ENCODE measurements at places on chromosomes 4 and X.

DNA sequence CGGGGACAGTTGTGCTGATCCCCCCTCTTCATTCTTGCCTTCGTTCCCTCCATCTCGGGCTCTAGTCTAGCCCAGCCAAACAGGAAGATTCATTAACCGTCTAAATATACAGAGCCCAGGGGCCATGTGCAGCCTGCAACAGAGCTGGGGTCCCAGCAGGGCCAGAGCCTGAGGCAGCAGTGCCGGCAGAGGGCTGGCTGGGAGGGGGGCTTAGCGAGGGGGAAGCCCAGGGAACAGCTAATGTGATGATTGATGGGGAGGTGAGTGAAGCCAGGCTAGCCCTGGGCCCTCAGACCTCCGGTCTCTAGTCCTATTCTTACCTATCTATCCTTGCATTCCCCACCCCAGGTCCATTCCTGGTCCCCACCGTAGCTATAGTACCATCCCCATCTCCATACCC is 22.3 kb downstream of the EFNB1 start:
- no peak for DNase-seq

DNA sequence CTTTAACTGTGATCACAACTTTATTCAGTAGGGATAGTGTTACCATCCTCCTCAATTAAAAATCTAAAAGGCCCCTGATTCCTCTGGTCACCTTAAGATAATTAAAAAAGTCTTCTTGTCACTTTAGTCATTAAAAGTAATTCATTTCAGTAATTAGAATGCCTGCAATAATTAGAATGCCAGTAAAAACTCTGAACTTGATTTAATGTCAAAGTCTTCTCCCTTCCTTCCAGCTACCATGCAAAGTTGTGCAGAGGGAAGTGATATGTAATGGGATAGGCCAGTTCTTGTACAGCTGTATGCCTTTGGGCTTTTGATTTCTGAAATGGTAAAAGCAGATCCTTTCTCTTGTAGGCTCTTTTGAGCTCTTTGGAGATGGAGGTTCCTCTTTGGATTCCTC is 417.2 kb downstream of the ADAM29 start:
- DNase-seq: no peak

DNA sequence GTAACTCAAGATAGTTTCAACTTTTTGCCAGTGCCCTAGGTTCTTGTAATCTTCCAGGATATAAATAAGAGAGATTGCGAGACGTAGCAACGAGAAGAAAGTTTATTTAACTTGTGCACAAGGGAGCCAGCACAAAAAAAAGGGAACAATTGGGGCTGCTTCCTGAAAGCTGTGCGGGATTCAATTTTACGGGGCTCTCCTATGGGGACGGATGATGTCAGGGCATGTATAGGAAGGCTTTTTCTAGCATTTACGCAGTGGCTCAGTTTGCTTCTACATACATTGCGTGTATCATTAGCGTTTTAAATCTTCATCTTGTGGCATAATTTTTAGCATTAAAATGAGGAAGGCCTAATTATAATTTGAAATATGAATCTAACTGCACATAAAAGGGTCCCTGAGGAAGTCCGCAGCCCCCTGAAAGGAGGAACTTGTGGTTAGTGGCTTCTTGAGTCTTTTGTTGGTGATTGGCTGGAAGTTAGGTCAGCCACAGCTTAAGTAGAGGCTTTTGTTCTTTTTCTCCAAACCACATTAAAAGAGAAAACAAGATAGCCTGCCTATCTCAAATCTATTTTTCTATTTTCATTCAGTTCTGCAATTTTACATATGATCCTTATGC is 668.2 kb upstream of the NDST4 start:
- DNase-seq: no peak

GRCh38 chrX:111624169-111624568 is 56.8 kb upstream of the ALG13 start:
- DNase-seq: no peak

DNA sequence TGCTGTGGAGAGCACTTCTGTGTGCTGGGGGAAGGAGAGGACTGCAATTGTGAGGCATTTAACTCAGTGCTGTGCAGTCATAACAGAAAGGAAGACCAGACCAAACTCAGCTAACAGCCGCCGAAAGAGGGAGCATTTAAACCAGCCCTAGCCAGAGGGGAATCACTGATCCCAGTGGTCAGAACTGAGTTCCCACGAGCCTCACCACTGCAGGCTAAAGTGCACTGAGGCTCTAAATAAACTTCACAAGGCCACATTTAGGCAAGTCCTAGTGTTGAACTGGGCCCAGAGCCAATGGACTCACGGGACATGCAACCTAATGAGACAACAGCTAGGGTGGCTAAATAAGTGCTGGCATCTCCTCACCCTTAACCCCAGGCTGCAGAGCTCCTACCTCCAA is 20.4 kb downstream of the IQCM start:
- DNase-seq: no peak
